ENCODE measurements at places on chromosomes 2 and 18.

GRCh38 chr2:169315357-169315756, 47.0 kb downstream of the LRP2 start:
- DNase-seq, result peak; percentile 53

DNA sequence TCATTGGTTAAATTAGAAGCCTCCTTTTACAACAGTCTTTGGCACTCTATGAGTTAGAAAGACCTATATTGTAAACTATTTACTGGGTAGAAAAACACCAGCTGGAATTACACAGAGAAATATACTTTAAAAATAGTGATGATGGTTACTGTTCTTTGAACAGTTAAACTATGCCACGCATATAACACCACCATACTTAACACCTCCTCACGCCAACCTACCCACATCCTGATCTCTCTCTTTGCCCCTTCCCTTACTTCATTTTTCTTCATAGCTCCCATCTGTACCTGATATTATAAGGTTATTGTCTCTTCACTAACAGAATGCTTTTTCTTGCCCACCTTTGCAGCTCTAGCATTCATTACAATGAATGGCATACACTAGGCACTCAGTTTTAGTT, 173.8 kb downstream of the DPP4 start:
- DNase-seq, result no peak

DNA sequence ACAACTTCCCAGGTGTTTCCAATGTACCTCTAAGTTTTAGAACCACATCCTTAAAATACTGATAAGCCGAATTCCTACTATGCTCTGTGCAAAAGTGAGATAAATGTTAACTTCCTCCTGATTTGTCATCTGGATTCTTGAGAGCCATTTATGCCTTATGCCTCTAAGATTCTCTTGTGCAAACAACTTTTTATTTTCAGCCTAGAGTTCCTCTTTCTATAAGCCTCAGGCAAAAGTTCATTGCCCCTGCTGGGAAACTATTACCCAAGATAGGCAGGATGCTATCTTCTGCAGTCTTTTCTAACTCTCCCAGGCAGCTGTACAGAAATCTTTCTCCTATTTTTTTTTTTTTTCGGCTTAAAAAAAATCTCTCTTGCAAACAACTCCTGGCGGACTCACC, 216.1 kb downstream of the KCNJ3 start:
- DNase-seq, result no peak

DNA sequence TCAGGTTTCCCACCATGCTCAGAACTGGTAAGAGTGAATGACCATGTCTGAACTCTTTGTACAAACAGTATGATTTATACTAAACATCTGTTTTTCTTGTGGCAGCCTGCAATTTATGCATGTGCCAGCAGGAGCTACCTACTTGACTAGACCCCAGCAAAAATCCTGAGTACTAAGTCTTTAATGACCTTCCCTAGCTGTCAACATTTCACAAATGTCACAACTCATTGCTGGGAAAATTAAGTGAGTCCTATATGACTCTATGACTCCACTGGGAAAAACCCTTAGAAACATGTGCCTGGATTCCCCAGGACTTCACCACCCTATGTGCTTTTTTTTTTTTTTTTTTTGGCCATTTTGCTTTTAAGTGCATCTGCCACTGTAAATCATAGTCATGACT, 1225.8 kb downstream of the SUCLG1 start:
- no peak for DNase-seq

- DNase-seq, result no peak
Measured at GRCh38 chr2:77008853-77009252, 513.3 kb downstream of the LRRTM4 start.

DNA sequence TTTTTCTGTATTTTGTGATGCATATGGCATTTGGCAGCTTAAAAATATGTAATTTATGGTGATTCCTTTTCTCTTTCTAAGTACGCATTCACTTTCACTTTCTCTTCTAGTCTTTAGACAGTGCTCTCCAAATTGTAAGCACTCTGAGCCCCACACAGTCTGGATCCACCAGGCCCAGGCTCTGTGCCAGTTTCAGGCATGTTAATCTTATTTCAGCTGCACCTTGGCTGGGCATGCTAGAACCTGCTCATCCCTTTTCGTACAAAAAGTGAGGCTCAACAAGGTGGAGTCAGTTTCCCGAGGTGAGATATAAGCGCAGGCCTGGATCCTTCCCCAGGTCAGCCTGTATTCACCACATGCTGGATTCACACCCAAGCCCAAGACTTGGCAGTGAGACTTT, 203.9 kb downstream of the MTX2 start:
- DNase-seq, result peak; percentile 25

- DNase-seq, result no peak
Measured at GRCh38 chr2:9778012-9778411, 65.3 kb upstream of the TAF1B start.

DNA sequence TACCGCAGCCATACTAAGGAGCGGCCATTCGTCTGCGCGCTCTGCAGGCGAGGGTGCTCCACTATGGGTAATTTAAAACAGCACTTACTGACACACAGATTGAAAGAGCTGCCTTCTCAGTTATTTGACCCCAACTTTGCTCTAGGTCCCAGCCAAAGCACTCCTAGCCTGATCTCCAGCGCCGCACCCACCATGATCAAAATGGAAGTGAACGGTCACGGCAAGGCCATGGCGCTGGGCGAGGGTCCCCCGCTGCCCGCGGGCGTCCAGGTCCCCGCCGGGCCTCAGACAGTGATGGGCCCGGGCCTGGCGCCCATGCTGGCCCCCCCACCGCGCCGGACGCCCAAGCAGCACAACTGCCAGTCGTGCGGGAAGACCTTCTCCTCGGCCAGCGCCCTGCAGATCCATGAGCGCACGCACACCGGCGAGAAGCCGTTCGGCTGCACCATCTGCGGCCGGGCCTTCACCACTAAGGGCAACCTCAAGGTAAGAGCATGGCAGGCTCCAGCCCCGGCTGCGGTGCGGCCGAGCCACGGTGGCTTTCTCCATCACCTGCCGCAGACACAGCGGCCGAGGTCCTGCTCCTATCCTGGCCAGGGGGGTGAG, 15.5 kb downstream of the SALL3 start:
- DNase-seq, result no peak

DNA sequence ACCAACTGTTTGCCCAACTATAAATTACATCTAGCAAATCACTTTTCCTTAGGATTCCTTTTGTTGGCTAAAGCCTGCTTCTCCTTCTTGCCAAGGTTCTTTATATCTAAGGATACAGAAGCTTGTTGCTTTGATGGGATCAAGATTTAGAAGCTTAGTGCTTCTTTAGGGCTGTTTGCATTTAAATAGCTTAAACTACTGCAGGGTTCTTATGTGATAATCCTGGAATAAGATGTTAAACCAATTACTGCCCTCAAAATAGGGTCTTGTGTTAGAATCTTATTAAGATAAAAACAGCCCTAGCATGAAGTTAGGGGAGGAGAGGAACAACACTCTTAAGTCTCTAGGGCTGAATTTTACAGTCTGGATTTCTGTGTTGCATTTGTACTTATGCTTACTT, 64.2 kb downstream of the KIF5C start:
- DNase-seq, result no peak

DNA sequence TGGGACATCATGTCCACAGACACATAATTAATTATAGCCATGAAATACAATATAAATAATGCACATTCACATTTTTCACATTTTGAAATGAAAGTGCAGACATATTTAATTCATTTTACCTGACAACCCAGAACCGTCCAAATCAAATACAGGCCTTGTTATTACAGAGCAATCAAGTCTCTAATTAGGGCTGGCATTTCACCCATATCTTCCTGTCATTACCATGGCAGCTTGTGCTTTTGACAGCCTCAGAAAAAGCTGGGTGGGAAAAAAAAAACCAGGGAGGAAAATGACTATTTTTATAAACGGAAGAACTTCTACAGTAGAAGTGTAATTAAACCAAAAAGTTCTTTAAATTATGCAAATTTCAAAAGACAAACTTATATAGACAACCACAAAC, 436.4 kb downstream of the FBXO15 start:
- no peak for DNase-seq

GRCh38 chr2:175414191-175414881, 232.8 kb upstream of the ATP5MC3 start:
- no peak for DNase-seq

GRCh38 chr2:37389395-37389794, 45.0 kb downstream of the QPCT start:
- DNase-seq, result no peak

DNA sequence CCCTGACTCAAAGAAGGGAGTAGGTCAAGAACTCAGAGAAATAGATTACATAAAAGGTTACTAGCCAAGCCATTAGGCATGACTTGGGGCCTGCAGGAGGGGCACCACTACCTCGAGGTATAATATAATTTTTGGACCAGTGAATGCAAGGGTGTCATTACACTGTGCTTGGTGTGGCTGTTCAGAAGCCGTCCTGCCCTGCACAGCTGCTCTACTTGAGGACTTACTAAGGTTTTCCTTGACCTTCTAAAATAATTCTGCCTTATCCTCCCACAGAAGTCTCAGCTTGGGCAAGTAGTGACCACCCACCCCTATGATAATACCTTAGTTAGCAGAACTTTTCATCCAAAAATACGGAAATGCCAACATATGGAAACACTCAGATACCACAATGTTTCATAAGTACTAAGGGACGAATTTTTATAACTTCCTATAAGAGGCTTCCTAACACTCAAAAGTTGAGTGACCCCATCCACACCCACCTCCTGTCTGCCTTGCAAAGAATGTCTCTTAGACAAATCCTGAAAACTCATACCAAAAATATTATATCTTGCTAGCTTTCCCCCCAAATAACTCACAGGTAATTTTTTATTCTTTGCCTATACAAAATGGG, 17.7 kb upstream of the ATG16L1 start:
- DNase-seq, result no peak

- DNase-seq, result no peak
Measured at GRCh38 chr2:236940916-236941520, 144.7 kb upstream of the COPS8 start.

- no peak for DNase-seq
Measured at GRCh38 chr2:233839447-233839820, 14.9 kb downstream of the HJURP start.

GRCh38 chr2:187527262-187527661, 27.0 kb downstream of the TFPI start:
- DNase-seq, result no peak

DNA sequence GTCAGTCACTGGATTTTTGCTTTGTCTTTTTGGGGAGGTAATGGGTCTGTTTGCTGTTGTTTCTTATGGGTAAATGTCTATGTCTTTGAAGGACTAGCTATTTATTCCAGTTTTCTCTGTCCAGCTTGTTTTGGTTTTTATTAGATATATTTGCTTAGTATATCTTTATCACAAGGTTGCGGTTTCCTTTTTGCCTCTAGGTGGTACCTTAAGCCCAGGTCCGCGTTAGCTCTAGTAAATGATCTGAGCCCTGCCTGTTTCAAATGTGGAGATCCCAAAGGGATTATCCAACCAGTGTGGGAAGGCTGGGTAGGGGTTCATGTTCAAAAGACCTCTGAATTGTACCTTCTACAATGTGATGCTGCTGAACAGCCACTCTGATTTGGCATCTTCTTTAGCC, 114.5 kb downstream of the MYO3B start:
- no peak for DNase-seq

- no peak for DNase-seq
Measured at GRCh38 chr2:204436230-204436629, 109.0 kb upstream of the PARD3B start.

DNA sequence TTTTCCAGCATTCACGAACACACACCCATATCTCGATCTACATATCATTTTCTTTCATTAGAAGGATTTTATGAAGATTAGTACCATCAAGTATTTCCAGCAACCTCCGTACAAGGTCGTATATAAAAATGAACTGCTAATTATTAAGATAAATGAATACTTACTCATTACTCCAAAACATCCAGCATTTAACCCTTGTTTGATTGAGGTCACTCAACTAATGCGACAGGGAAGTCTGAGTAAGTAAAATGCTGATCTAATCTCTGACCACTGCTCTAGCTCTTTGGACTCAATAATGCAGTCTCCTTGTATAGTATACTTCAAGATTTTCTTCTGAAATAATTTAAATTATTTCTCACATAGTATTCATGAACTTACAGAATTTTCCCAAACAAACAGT, 2.0 kb downstream of the ABHD3 start:
- DNase-seq, result no peak

- DNase-seq, result no peak
Measured at GRCh38 chr2:128797937-128798336, 479.3 kb upstream of the HS6ST1 start.

GRCh38 chr2:85961053-85961452, 72.3 kb upstream of the ST3GAL5 start:
- no peak for DNase-seq

GRCh38 chr18:3688690-3689089, 238.7 kb downstream of the TGIF1 start:
- no peak for DNase-seq

GRCh38 chr18:1848716-1849115, 722.6 kb downstream of the METTL4 start:
- DNase-seq, result no peak

GRCh38 chr2:158973116-158973956, 4.9 kb downstream of the TANC1 start:
- DNase-seq, result peak; percentile 71

DNA sequence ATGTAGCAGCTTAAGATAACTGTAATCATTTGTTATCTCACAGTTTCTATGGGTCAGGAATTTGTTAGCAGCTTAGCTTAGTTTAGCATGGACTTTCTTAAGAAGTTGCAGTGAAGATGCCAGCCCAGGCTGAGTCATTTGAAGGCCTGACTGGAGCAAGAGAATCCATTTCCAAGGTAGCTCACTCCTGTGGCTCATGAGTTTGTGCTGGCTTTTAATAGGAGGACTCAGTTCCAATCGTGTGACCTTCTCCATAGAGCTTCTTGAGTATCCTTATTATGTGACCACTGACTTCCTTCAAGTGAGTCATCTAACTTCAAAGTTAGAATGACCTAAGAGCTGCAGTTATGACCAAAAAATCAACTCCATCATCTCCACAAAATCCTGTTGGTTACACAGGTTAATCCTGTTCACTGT, 1.4 kb downstream of the GPATCH11 start:
- no peak for DNase-seq

- DNase-seq, result no peak
Measured at GRCh38 chr2:46101557-46102220, 195.5 kb upstream of the EPAS1 start.

DNA sequence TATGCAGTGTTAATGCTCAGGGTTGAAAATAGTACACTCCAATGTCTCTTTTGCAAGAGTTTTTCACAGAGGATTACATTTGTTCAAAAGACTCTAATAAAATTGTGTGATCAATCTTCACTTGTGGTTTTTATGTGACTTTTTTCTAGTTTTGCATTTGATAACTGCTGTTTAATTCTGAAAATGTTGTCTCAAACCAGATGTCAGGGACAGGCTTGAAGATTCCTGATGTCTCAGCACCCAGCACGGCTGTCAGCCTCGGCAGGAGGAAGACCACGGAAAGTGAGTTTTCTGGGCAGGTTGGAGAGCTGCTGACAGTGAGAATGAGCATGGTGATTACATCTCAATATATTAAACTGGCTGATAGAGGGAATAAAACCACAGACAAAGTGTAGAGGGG, 9.1 kb downstream of the SOX11 start:
- no peak for DNase-seq

- no peak for DNase-seq
Measured at GRCh38 chr2:196295005-196295404, 123.6 kb upstream of the STK17B start.

All from NCI-H187 treated with DMSO at 0.1 percent for 48 hours (cell line).